Mucosa of descending colon (tissue), 3 donors: ENCODE measurements at places on chromosomes 2 and 18. TPM values are rescaled to one million over a fixed set of nuclear protein-coding genes. Genes with fewer than 3 reads are reported as not detected.

KCTD1 gene
- 14.7 TPM for total RNA-seq

AFF3 gene
- total RNA-seq = 4.2 TPM

SH3RF3 gene
- total RNA-seq = 3.0 TPM

NOSTRIN gene
- 78.7 TPM for total RNA-seq
